ENCODE measurements at places on chromosomes 6 and 20.

GRCh38 chr6:145031962-145032361 lies 703.4 kb downstream of the EPM2A start:
- no peak for DNase-seq

GRCh38 chr6:50333696-50334095 lies 284.0 kb upstream of the DEFB112 start:
- DNase-seq, result no peak

GRCh38 chr6:41561416-41561815 lies 15.2 kb downstream of the FOXP4 start:
- DNase-seq, result no peak

GRCh38 chr6:93916716-93917115 lies 497.4 kb upstream of the EPHA7 start:
- DNase-seq, result no peak

DNA sequence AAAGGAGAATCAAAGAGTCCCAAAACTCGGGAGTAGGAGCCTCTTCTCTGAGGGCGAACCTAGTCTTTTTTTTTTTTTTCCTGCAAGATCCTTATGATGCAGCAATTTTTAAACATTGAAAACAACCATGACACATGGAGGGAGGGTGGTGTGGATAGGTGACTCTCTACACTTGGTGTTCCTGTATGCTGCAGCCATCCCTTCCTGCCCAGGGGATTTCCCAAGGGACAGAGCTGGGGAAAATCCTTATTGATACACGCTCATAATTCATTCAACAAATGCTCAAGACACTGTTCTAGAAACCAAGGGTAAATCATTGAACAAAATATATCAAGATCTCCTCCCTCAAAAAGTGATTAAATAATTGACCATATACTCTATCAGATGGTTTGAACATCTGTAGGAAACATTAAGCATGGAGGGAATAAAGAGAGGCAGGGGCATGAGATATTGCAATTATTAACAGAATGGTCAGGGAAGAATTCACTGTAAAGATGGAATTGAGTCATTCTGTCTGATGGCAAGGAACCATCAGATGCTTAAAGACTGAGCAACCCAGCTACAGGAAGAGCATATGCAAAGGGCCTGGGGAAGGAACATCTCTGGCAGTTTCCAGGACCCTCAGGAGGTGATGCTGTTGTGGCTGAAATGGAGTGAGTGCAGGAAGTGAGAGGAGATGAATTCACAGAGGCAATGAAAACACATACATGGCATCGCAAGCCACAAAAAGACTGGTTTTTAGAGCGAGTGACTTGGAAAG lies 13.4 kb upstream of the BTN3A3 start:
- no peak for DNase-seq

DNA sequence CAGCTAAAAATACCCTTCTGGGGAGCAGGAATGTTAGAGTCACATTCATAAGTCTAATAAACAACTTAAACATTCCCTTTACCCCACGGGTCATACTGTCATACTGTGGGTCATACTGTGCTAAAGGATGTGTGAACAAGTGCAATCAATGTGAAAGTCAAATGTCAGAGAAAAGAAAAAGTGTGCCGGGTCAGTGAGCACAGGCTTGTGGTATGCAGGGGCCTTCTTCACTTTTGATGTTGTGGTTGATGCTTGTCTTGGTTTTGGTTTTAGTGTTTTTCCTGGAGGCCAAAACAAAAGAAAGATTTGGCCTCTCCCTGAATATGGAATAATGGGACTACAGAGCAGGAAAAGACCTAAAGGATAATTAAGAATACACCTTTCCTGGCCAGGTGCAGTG lies 267.9 kb upstream of the PLN start:
- no peak for DNase-seq

DNA sequence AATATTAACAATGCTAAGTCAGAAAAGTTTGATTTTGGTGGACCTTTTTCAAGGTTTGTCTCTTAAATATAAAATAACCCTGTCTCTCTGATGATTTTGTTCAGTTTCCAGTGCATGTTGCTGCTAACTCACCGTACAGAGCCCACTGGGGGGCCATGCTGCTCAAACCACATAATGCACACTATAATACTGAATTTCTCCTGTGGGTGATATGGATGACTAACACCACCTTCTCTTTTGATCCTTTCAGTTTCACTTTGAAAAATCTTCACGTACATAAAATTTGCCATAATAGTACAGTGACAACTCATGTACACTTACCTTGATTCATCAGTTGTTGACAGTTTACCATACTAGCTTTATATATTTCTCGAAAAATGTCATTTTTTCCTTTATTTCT lies 506.6 kb upstream of the MAN1A1 start:
- no peak for DNase-seq

DNA sequence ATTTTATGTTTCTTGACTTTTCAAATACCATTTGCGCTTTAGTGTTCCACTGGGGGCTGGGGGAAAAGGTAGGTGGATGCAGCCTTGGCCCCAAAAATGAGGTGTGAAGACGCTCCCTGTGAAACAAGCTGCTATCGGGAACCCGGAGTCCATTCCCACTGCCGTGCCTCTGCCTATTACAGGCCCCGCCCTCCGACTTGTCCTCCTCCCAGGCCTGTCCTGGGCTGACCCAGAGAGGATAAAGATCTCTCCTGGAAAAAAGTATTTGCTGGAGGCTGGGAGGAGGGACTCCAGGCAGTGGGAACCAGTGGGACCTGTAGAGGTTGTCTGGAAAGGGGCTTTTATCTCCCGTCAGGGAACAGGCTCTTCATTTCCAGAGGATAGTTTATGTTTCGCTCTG lies 215.0 kb downstream of the SLC24A3 start:
- DNase-seq, result no peak

DNA sequence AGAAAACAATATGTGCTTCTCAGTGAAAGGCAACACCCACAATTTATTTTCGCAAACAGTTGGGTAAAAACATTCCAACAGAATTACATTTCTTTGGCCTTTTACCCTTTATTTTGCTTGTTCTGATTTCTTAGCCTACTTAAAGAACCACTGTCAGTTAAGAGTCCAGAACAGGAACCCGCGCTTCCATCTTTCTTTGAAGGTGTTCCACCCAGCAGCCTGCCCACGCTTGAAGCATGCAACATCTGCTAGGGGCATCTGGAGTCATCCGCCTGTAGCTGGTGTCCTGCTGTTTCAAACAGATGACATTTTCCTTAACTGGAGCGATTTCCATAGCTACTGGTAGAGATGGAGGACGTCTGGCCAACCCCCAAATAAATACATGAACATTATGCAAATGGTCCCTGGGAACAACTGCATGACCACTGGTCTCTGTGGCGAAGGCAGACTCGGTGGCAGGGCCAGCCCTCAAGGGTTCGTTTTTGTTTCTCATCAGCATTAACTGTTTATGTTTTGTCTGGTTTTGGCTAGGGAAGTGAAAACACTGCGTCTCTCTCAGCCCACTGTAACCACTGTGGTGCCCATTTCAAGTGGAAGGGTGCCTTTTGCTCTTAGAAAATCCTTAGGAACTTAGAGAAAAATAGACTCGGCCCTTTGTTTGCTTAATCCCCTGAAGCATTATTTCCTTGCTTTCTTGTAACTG lies 51.6 kb downstream of the LAMA4 start:
- no peak for DNase-seq

DNA sequence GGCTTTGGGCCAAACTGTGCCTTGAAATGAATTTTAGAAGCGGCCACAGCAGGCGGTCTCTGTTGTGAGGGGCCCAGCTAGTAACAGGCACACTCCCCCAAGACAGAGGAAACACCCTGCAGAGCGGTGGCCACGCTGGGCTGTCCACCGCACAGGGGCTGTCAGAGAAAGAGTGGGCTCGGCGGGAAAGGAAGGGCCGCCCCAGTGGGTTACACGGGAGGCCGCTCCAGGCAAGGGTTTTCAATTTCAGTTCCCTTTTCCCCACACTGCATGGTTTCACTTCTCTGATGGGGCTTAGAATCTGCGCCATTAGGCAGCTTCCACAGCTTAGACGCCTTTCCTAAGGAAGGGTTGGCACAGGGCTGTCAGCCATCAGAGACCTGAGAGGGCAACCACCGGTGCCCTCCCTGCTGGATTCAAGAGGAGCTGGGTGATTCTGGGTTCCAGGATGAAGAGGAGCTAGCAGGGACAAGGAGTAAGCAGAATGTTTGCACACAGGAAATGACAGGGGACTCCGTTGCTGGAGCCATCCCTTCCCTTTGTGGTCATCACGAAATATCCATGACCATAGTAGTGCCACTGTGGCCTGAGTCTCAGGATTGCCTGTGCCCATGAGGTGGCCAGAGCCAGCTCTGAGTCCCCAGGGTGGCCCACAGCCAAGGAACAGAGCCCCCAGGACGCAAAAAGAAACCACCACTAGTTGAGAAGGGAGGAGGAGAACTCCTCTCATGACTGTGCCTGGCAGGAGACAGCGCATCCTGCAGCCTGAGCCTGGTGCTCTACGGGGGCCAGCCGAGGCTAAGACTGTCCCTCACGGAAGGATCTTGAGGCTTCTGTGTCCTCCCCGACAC lies 282.7 kb downstream of the NRN1 start:
- no peak for DNase-seq

DNA sequence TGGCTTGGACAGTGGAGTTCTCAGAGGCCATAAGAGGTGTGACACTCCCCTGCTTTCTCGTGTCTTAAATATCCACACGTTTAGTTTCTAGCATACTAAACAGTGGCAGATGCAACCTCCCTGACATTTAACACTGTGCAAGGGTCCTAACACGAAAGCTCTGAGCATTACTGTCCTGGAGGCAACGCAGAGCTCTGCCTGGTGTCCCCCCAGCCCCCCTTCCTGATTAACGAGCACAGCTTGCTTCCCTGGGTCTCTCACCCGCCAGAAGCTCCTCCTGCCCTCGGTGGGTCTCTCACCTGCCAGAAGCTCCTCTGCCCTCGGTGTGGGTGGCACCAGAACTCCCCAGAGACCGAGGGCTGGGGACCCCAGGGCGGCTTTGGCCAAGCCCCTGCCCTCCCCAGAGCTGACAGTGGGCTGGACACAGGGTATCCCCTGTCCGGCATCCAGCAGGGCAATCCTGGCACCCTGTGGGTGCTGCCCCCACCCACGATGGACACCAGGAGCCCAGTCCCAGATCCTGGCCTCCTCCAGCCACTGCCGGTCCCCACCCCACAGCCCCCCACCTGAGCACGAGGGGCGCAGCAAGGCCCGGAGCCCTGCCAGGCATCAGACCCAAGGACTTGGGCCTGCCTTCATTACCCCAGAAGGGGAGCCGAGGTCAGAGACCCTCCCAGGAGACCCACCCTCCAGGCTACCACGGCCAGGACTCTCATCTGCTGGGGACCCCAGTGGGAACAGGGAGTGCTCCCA lies 12.4 kb upstream of the KCNQ2 start:
- DNase-seq, result no peak

DNA sequence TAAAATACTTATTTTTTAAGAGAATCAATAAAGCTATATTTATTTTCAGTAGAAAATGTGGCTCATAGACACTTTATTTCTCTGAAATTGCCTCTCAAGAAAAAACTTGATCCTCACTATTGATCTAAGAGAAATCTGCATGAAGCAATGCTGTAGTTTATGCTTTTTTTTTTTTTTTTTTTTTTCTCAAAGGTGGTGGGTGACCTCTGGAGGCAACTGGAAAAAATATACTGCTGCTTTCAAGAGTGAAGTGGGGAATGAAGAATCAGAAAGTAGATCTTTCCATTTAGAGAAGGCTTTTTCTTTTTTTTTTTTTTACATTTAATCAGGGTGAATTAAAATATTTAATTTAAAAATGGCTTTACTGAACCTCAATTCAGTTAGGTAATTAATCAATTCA lies 169.3 kb downstream of the SLC16A10 start:
- no peak for DNase-seq

GRCh38 chr6:107822176-107823046 lies 1.7 kb downstream of the SCML4 start:
- no peak for DNase-seq

GRCh38 chr6:16205377-16206144 lies 32.8 kb upstream of the GMPR start:
- no peak for DNase-seq

- no peak for DNase-seq
These were observed 271.0 kb downstream of the PACRG start for GRCh38 chr6:162998777-162999176.

GRCh38 chr6:169019111-169019510 lies 234.5 kb downstream of the THBS2 start:
- DNase-seq, result no peak

- DNase-seq, result no peak
These were observed 116.8 kb upstream of the SASH1 start for GRCh38 chr6:148225871-148226270.

DNA sequence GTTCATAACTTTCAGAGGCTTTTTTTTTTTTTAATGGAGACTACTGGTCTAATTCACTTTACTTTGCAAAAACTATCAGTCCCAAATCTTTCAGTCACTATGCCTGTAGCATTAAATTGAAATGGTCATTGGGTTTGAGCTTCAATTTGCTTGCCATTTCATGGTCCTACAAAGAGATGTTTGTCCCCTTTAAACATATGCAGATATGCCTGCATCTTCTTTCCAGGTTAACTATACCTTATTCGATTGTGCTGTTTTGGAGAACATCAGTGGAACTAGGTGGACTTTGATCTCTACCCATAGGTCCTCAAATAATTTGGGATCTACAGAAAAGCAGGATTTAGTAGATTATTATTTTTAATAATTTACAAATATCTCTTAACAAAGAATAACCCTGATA lies 4.6 kb downstream of the POU3F2 start:
- DNase-seq, result no peak

DNA sequence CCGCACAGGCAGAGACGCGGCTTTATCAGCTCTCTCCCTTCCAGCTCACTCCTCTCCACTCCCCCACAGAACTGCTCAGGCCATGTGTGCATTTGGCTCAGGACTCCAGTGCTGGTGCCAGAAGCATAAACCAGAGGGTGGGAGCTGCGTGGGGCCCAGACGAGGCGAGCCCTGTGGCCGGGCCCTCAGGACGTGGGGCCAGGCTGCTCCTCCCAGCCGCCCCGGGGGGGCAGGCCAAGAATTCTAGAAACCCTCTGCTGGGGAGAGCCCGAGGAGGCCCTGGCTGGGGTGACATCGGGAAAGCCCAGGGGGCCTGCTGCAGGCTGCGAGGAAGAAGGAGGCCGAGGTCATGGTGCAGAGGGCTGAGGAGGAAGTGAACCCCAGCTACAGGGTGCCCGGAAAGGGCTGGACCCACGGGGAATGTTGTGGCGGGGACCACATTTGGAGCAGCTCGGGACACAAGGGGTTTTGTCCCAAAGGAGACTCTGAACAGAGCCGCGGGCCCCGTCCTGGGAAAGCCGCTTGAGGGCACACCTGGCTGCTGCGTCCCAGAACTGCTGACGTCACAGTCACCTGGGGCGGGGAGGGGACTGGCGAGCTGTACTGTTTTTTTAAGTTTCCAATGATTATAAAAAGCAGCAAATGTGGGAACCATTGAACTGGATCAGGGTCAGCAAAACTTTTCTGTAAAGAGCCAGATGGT lies 107.1 kb downstream of the BANF2 start:
- DNase-seq, result peak; percentile 48

GRCh38 chr6:168583821-168584220 lies 142.8 kb downstream of the SMOC2 start:
- no peak for DNase-seq

- DNase-seq, result no peak
These were observed 21.0 kb upstream of the RIN2 start for GRCh38 chr20:19737025-19737424.

- no peak for DNase-seq
These were observed 10.6 kb downstream of the TAB2 start for GRCh38 chr6:149328083-149328482.

- no peak for DNase-seq
These were observed 8.1 kb upstream of the GTF3C6 start for GRCh38 chr6:110950440-110950839.

Data from tibial artery (tissue), 4 donors.